Suppressor macrophage treated with lipopolysaccharide for 1 hour (primary cell): ENCODE measurements at places on chromosomes 1 and 21.

DNA sequence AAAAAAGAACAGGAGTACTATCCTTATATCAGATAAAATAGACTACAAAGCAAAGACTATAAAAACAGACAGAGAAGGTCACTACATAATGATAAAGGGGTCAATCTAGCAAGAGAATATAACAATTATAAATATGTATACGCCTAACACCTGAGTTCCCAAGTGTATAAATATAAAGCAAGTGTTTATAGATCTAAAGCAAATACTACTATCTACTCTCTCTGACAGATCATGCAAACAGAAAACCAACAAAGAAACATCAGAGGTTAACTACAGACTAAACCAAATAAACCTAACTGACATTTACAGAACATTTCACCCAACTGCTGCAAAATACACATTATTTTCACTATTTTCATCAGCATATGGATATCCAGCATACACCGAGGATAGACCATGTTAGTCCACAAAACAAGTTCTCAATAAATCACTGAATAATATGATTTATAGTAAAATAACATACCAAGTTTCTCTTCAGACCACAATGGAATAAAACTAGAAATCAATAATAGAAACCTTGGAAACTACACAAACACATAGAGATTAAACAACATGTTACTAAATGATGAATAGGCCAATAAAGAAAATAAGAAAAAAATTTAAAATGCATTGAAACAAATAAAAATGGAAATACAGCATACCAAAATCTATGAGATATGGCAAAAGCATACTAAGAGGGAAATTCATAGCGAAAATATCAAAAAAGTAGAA is 22.7 kb downstream of the UCHL5 start:
- DNase-seq = no peak

GRCh38 chr1:156388174-156389137 is 19.4 kb downstream of the RHBG start:
- DNase-seq = no peak

- no peak for DNase-seq
Measured at GRCh38 chr21:17386498-17386897, 126.3 kb upstream of the CXADR start.

DNA sequence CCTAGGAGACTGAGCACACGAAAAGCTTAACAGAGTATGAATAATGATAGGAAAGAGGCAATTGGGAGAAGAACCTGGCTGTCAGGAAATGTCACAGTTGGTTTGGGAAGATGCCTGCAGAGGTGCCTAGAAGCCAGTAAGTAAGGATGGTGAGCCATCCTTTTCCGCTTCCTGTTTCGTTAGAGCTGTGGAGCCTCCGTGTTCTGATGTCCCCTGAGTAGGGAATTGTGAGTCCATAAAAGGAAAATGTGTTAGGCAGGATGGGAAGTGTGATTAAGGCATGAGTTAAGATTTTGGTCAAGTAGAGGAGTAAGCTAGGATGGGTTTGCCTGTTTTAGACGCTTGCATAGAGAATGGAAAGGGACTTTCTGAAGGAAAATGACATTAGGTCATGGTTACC is 9.0 kb downstream of the CLIC4 start:
- no peak for DNase-seq

- no peak for DNase-seq
Measured at GRCh38 chr21:43291347-43291950, 122.6 kb downstream of the CRYAA start.
